ENCODE measurements at places on chromosomes 7 and 10.

DNA sequence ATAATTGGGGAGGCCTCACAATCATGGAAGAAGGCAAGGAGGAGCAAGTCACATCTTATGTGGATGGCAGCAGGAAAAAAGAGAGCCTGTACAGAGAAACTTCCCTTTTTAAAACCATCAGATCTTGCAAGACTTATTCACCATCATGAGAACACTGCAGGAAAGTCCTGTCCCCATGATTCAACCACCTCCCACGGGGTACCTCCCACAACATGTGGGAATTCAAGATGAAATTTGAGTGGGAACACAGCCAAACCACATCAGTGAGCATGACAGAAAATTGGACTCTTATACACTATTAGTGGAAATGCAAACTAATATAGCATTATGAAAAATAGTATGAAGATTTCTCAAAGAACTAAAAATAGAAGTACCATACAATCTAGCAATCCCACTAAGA lies 271.2 kb downstream of the MAGI2 start:
- H3K36me3 ChIP-seq, result no peaks in the 10 kb centered on the region
- no peaks in the 10 kb centered on the region for H3K27me3 ChIP-seq
- H3K4me3 ChIP-seq, result no peak overlapping the region
- H3K4me1 ChIP-seq, result no peaks in the 10 kb centered on the region
- DNase-seq, result no peak

- H3K4me1 ChIP-seq, result no peaks in the 10 kb centered on the region
- H3K27me3 ChIP-seq, result no peaks in the 10 kb centered on the region
- no peaks in the 10 kb centered on the region for H3K36me3 ChIP-seq
- H3K4me3 ChIP-seq, result no peak overlapping the region
These were observed 175.5 kb upstream of the ITGB1 start for GRCh38 chr10:33133557-33133956.

DNA sequence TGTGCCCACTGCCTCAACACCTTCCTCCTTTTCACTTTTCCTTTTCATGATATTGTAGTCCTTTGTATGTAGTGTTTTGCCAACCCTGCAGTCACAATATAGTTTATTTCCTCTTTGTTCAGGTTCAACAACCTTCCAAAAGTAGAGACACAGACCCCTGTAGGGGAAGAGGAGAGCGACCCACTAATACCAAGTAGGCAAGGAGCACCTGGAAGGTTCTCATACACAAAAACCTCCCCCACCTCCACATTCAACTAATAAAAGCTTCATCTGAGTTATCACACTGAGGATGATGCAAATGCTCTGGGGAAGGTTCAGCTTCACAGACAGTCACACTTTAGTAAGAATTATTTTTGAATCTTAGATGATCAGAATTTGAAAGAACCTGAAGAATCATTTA lies 41.6 kb downstream of the PIK3AP1 start:
- H3K27ac ChIP-seq, result no peak overlapping the region
- no peak overlapping the region for H3K4me3 ChIP-seq
- H3K27me3 ChIP-seq, result no peaks in the 10 kb centered on the region
- DNase-seq, result no peak
- H3K4me1 ChIP-seq, result peaks cover 4% of the 10 kb centered on the region
- H3K36me3 ChIP-seq, result no peaks in the 10 kb centered on the region

GRCh38 chr10:120503689-120504088 lies 46.7 kb downstream of the PLPP4 start:
- no peak for DNase-seq
- no peak overlapping the region for H3K4me3 ChIP-seq
- H3K27ac ChIP-seq, result no peak overlapping the region
- no peaks in the 10 kb centered on the region for H3K27me3 ChIP-seq

DNA sequence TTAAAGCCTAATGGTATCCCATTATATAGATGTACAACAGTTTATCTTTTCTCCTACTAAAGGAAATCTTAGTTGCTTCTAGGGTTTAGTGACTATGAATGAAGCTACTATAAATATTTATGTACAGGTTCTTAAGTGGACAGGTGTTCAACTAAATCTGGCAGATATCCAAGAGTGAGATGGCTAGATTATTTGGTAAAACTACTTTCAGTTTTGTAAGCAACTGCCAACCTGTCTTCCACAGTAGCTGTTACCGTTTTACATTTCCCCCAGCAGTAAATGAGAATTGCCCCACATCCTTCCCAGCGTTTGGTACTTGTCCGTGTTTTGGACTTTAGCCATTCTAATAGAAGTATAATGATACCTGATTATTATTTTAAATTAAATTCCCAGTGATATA lies 144.9 kb upstream of the MAGI2 start:
- H3K27ac ChIP-seq, result no peak overlapping the region
- no peak overlapping the region for H3K4me3 ChIP-seq
- no peaks in the 10 kb centered on the region for H3K4me1 ChIP-seq
- H3K27me3 ChIP-seq, result no peaks in the 10 kb centered on the region

GRCh38 chr7:156105337-156106106 lies 293.3 kb upstream of the SHH start:
- H3K36me3 ChIP-seq, result no peaks in the 10 kb centered on the region
- DNase-seq, result no peak
- H3K4me3 ChIP-seq, result no peak overlapping the region
- no peaks in the 10 kb centered on the region for H3K4me1 ChIP-seq

DNA sequence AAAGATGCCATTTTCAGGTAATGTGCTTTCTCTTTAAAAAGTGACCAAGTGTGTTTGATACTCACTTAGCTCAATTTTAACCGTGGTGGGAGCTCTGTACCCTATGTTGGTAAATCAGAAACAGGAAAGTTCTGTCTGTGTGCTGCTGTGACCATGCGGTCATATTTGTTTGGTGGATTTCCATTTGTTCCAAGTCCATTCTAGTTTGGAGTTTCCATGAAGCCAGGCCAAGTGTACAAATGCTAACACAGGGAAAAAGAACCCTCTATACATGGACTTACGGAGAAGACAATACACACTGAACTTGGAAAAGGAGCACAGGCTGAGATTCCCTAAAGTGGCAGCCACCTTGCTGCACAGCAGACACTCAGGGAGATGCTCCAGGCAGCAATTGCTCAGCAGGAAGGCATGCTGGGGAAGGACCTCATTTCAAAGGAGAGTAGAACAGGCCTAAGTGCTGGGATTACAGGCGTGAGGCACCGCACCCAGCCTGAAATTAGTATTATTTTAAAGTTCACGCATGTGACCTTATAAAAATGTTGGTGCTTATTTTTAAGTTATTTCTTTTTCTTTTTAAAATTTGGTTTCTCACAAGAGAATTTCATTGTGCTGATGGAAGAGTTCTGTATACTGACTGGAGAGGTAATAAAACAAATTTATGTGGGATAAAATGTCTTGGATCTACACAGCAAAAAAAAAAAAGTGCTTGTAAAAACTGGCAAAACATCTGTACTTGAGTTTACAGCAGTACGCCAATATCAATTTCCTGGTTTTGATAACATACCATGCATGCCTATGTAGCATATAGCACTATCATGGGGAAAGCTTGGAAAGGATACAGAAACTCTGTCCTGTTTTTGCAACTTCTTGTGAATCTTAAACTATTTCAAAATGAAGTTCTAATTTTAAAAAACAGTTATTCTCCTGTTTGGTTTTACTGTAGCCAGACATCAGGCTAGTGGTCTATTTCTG lies 436.2 kb downstream of the KCNMA1 start:
- H3K4me3 ChIP-seq, result no peak overlapping the region
- H3K27me3 ChIP-seq, result no peaks in the 10 kb centered on the region
- H3K36me3 ChIP-seq, result no peaks in the 10 kb centered on the region
- no peak overlapping the region for H3K27ac ChIP-seq
- no peak for DNase-seq
- no peaks in the 10 kb centered on the region for H3K4me1 ChIP-seq

Data from upper lobe of right lung (tissue), 1 donor.